ENCODE measurements at places on chromosomes 7 and 10.

GRCh38 chr7:3882782-3883181 lies 581.7 kb downstream of the SDK1 start:
- DNase-seq: no peak

DNA sequence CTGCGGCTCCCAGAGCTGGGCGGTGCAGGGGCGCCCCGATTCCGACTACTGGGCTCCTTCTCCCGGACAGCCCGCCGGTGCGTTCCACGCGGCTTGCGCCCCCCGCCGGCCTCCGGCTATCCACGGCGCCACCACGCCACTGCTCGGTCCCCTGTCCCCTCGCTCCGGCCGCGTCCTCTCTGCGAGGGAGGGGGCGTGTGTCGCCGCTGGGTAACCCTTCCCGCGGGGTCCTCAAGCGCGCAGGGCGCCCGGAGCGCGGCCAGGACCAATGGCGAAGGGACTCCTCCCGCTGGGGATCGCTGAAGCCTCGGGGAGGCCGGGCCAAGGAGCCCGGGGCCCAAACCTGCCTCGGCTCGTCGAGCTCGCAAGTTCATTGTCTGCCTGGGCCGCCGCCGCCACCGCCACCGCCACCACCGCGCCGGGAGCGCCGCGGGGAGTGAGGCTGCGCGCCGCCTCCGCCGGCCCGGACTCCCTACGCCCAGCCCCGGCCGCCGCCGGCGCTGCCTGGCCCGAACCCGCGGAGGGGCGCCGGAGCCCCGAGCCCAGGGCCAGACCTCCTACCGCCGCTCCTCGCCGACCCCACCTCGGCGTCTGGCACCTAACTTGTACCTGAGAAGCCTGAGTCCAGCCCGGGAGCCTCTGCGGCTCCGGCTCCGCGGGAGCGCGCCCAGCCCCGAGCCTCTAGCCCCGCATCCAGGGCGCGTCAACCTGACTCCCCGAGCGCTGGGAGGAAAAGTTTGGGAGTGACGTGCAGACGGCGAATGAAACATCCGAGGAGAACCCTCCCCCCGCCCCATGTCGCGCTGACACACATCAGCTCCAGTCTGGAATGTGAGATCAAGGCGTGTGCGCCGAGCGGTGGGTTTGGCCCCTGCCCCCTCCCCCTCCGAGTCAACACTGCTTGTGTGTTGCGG lies at the start of gene CHST15:
TSS of gene CHST15 (minus strand) at position 739 of the 914 bp plus-strand sequence. CDS start 47,386 bp downstream, outside the sequence.
- no peak for DNase-seq

- DNase-seq: no peak
Observed at GRCh38 chr10:93274419-93274818, 200.7 kb downstream of the CYP26A1 start.

GRCh38 chr10:36050763-36051499 lies 408.8 kb upstream of the FZD8 start:
- no peak for DNase-seq

GRCh38 chr7:37663693-37664092 lies 19.9 kb upstream of the GPR141 start:
- DNase-seq: no peak

GRCh38 chr10:69303632-69304051 lies 25.3 kb downstream of the HK1 start:
- DNase-seq: no peak

DNA sequence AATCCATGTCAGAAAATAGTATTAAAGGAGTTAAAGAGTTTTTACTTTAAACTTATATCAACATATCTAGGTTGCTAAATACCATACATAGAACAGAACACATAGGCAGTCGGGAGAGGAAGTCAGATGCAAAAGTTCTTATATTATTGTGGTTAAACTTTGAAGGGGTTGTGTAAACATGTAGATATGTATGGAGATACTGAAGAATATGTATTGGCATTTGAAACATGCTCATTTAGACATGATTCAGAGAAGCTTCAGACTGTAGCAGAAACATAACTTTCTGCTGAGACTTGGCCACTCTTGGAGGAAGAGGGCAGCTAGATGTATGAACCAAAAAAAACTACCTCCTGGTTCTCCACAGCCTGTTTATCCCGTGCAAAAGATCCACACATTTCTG lies 103.5 kb upstream of the FERD3L start:
- DNase-seq: no peak

DNA sequence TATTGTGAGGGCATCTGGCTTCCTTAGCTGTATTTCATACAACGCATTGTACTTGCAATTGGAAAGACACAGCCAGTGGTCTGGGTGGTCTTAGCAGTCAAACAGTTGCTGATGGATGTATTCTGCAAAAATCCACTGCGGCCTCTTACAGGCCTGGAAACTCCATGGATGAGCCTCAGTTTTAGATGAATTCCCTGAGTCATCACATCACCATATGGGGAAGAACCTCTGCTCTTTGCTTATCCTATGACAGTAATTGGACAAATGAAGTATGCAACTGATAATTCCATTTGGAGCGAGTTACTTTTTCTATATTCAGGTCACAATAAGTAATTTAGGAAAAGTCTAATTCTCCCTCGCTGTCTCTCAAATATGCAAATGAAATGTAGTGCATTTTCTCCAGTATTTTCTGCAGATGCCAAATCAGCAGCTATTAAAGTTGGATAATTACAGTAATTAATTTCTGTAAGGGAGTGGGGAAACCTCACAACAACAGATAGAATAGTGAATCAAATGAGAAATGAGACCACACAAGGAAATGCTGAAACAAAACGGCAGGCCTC lies 78.8 kb downstream of the WDFY4 start:
- no peak for DNase-seq

GRCh38 chr10:62045765-62046521 lies 144.4 kb downstream of the ARID5B start:
- no peak for DNase-seq

DNA sequence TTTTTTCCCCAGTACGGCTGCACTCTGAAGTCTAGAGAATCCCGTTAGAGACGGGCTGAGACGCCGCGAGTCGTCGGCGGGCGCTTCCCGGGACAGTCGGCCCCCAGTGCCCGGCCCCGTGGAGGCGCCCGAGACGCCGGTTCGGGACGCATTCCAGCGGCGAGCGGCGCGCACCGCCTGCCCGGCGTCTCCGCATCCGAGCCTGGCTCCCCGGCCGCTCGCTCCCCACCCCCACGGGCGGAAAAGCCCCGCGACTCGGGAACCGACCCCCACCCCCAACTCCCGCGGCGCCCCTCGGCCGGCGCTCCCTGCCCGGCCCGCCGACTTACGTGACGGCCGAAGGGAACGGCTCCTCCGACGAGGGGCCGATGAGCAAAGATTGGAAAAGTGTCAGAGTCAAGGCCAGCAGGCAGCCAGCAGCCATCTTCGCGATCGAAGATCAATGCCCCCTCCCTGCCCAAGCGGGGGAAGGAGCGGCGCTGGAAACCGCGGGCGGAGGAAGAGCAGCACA lies 486 bp downstream of the CACNA2D1 start:
- DNase-seq: no peak
